ENCODE measurements at places on chromosomes 11 and 22.
A peak's percentile ranks its signal among the peaks of the same experiment; 100 is the strongest.

- DNase-seq: no peak
Measured at GRCh38 chr11:120236169-120237107, 3.5 kb upstream of the POU2F3 start.

GRCh38 chr22:29697853-29698598 lies 21.8 kb upstream of the CABP7 start:
- DNase-seq: no peak

- no peak for DNase-seq
Measured at GRCh38 chr11:124834526-124835180, 30.6 kb upstream of the ROBO3 start.

GRCh38 chr11:75479597-75480145 lies 46.1 kb downstream of the GDPD5 start:
- DNase-seq: no peak

DNA sequence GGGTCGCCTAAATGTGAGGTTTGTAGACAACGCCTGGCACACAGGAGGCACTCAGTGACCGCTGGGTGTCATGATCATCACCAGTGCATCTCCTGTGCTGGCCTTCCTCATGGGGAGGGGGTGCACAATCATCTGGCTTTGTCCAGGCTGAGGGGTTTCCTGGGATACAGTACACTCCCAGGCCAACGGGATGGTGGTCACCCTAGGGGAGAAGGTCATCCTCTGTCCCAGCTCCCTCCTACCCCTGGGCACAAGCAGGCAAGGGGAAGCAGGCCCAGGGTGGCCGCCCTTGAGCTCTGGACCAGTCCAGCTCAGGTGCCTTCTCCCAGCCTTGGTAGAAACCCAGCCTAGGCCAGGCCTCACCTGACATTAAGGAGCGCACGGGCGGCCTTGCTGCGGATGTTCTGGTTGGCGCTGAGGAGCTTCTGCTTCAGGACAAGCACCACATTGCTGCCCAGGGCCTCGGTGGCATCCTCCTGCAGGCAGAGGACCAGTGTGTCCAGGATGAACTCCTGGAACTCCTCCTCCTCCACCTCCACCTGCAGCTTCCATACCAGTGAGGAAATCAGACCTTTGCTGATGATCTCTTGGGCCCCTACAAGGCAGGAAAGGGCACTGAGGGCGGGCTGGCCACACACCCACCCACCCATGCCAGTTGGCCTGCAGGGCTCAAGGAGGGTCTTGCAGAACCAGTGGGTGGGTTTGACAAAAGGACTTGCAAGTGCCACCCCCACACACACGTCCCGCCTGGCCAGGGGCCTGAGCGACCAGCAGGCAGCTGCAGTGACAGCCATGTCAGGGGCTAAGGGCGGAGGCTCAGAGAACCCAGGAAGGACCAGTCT lies 6.6 kb upstream of the GNAZ start:
- no peak for DNase-seq

DNA sequence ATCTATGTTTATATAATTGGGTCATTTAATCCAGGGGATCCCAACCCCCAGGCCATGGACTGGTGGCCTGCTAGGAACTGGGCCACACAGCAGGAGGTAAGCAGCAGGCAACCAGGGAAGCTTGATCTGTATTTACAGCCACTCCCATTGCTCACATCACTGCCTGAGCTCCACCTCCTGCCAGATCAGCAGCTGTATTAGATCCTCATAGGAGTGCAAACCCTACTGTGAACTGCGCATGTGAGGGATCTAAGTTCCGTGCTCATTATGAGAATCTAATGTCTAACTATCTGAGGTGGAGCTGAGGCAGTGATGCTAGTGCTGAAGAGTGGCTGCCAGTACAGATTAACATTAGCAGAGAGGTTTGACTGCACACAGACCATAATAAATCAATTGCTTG lies 32.8 kb downstream of the MS4A2 start:
- peak; percentile 39 for DNase-seq

- no peak for DNase-seq
Measured at GRCh38 chr11:1276041-1276790, 33.2 kb downstream of the TOLLIP start.

DNA sequence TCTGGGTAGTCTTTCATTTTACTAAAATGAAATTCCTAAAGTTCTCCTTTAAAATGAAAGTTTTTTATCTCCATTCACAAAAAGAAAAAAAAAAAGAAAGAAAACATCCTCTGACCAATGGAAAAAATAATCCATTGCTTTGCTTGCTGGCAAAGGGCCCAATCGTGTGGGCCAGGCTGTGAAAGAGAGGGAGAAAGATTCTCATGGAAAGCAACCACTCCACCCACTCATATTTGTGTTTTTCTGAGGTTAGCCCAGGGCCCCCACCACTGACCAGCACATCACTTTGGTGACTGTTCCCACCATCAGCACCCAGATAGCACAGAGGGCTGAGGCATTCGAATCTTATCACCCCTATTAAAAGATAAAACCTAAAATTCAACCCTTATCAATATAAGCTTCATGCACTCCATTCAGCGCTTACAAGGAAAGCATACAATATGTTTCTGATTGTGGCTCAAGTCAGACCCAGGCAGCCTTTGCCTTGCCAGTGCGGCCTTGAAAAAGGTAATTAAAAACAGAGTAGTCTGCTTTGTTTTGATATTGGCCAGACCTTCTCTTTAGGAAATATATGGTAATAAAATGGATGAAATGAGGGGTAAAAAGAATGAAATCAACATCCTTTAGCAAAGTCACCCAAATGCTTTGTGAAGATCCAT lies 192.8 kb downstream of the ETS1 start:
- DNase-seq: peak; percentile 59

DNA sequence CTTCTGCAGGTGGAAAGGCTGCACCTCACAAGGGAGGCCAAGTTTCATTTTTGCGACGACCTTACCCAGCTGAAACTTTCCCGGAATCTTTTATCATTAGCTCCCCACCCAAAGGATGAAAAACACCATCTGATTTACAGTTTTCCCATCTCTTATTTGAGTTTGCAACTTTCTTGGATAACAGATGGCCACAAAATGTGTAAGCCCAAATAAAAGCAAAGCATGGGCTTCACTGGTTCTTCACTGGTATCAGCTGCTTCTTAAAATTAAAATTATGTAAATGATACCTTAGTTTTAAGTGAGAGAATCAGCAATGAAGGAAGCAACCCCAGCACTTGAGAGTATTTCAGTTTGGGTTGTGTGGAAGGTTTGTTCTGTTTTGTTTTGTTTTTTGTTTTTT lies 55.8 kb downstream of the PARVA start:
- no peak for DNase-seq

GRCh38 chr11:123139206-123139605 lies 55.8 kb downstream of the CLMP start:
- DNase-seq: no peak

DNA sequence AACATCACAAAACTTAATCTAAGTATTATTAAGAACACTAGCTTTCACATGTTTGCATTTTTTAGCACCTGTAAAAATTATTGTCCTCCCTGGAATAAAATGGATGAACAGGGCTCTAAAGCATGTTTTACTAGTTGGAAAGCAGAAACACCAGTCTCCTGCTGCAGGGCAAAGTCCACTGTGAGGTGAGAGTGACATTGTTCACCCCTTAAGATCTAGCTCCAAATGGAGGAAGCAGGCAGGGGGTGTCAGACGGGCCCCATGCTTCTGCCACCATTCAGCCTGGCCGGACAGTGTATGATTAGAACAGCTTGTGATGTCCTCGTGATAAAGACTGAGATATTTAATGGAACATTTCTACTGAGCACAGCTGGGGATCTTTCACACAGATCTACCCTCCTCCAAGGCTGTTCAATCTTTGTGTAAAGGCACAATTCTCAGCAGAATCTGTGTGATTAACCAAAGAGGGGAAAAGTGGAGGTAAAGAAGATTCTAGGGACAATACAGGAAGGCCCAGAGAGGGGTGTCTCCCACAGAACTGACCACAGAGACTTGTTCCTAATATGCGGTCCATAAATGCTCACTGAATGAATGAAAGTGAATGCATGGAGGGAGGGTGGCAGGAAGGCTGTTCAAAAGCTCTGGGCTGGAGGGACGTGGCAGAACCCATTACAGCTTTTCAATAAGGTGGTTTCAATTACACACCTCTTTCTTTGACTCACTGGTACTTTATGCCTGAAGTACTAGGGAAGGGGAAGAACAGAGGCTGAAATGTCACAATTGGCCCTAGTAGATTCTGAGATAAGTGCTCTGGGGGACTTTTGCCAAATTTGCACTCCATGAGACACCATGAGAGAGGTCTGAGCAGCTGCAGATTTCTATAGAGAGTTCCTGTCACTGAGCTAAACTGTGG lies 239.1 kb upstream of the ARHGAP20 start:
- DNase-seq: no peak

- DNase-seq: no peak
Measured at GRCh38 chr11:20639688-20640087, 29.7 kb upstream of the NELL1 start.

GRCh38 chr11:113507341-113507740 lies 32.1 kb upstream of the DRD2 start:
- DNase-seq: no peak

- peak; percentile 86 for DNase-seq
Measured at GRCh38 chr11:124763156-124763947, 1.3 kb upstream of the ESAM start.

DNA sequence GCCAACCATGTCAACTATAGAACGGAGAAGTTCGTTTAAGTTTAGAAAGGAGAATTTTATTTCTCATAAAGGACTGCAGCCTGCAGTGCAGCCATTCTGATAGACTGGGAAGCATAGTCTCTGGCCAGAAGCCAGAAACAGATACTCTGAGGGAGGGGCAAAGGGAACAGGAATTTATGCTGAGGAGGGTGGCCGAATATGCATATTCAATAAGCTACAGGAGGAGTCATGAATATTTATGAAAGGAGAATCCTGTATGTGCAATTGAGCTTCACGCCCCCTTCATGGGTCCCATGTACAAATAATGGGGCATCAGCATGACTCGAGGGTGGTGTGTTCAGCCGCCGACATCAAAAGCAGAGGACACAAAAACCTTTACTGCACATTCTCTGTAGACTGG lies 199.9 kb downstream of the CWF19L2 start:
- DNase-seq: no peak

DNA sequence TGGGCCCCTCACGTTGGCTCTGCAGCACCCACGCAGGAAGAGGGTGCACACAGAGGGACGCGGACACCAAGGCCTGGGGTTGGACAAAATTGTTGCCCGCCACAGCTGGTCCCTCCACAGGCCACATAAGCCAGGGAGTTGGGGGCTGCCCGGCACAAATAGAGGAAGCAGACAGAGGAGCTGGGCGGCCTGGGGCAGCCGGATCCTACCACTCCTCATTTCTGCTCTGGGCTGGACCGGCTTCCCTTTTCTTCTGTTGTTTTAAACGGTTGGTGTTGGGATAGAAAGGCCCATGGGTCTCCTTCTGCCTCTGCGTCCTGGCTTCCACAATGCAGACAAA lies 36.4 kb upstream of the LINC01488 start:
- no peak for DNase-seq

DNA sequence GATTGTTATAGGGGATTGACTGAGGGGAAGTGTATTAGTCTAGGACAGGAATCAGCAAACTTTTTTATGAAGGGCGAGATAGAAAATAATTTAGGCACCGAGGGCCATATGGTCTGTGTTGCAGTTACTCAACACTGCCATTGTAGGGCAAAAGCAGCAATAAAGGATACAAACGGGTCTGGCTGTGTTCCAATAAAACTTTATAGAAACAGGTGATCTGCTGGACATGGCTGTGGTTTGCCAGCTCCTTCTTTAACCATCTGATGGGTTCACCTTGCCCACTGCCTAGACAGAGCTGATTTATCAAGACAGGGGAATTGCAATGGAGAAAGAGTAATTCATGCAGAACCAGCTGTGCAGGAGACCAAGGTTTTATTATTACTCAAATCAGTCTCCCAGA lies 20.0 kb downstream of the PRR5L start:
- no peak for DNase-seq

GRCh38 chr11:116893437-116893836 lies 56.0 kb upstream of the APOA1 start:
- DNase-seq: no peak

DNA sequence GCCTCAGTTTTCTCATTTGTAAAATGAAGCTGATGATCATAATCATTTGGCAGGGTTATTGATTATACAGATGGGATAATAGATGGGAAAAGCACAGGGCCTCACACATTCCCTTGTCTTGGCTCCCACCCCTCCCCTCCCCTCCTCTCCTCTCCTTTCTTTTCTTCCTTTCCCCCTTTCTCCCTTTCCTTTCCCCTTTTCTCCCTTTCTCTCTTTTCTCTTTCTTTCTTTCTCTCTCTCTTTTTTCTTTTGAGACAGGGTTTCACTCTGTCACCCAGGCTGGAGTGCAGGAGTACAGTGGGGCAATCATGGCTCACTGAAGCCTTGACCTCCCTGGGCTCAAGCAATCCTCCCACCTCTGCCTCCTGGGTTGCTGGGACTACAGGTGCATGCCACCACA lies 161.0 kb upstream of the NARS2 start:
- DNase-seq: no peak

- DNase-seq: no peak
Measured at GRCh38 chr11:40388097-40388818, 1071.2 kb downstream of the LRRC4C start.

DNA sequence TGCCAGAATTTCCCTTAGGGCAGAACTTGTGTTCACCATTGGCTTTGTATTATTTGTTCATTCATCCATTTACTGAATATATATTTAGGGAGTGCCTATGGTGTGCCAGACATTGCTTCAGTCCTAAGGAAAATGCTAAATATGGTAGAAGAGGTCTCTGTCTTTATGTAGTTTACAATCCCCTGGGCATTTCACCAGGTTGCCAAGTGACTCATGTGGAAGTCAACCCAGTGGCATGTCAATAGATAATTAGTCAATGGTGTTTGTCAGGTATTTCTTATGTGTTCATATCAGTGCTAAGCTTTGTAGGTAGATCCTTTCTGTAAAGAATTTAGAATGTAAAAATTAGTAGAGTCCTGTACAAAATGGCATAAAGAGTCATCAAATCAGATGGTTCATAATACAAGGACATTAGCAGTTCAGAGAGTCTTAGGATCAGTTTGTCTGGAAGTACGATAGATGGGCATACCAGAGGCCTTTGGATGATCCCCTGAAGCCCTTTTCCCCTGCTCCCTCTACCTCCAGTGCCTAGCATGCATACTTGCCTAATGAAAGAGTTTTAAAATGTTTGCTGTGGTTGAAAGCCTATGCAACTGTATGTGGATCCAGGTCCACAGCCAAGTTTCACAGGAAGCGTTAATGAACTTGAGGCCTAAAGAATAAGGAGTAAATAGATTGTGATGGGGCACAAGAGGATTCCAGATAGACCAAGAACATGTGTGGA lies 58.5 kb upstream of the SESN3 start:
- DNase-seq: no peak

DNA sequence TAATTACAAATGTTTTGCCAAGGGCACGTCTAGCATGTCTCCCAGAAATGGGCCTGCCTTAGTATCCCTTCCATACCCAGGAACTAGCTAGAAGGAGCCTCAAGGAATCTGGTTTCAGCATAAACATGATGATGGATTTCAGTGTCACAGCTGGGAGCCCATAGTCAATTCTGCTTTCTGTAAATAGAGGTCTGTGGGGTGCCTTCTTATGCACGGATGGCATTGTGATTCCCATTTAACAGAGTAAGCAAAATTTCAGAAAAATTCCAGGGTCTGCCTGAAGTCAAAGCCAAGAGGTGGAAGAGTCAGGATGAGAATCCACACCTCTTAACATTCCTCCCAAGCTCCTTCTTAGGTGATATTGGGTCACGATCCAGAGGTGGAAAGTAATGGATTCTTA lies 12.1 kb downstream of the DUSP18 start:
- no peak for DNase-seq

- DNase-seq: no peak
Measured at GRCh38 chr22:48858121-48858520, 969.6 kb downstream of the BRD1 start.

Measured in ovary (tissue), 10 donors.